ENCODE measurements at places on chromosomes 5 and 9. TPM values are rescaled to one million over a fixed set of nuclear protein-coding genes. Genes with fewer than 3 reads are reported as not detected.

GRCh38 chr5:31435730-31436129 lies 96.2 kb downstream of the DROSHA start:
- no peak for DNase-seq

DNA sequence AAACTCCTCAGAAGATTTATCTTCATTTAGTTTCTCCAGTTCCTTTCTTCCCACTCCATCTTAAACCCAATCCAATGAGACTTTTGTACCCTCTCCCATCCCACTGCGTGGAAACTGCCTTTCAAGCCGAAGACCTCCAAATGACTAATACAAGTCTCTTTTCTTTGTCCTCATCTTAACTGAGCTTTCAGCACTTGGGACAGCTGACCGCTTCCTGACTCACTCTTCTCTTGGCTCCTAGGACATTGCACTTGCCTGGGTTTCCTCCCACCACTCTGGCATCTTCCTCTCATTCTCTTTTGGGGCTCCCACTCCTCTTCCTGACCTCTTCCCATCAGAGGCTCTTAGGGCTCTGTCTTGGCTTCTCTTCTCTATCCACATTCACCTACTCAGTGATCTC lies 243.7 kb downstream of the HSPA4 start:
- DNase-seq = no peak

GRCh38 chr5:39109606-39110005 lies 35.4 kb upstream of the RICTOR start:
- no peak for DNase-seq

DNA sequence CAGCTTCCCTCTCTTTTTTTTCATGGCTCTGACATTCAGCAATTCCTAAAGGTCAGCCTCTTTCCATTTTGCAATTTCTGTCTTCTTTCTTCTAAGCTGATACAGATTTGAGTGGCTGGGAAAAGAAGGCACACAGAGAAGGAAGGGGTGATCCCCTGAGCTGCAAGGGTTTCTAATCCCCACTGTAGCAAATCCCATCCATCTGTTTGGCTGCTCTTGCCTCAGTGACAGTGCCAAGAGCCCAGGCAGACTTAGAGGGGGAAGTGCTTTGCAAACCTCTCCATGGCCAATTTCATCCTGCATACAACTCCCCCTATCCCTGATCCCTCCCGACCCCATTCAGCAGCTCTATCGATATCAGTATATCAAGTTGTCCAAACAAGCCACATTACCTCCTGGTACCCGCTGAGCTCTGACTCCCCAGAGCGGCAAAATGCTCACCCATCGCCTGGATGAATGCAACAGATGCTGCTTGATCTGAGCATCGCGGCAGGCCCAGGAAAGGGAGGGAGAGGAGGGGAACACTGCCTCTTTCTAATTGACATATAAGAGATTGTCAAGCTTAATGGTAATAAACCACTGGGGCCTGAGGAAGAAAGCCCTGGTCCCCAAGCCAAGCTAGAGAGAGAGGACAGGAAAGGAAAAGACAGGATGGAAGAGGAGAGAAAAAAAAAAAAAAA lies 268.9 kb downstream of the ASTN2 start:
- no peak for DNase-seq

GRCh38 chr5:132608107-132608506 lies 49.9 kb upstream of the IL13 start:
- no peak for DNase-seq

DNA sequence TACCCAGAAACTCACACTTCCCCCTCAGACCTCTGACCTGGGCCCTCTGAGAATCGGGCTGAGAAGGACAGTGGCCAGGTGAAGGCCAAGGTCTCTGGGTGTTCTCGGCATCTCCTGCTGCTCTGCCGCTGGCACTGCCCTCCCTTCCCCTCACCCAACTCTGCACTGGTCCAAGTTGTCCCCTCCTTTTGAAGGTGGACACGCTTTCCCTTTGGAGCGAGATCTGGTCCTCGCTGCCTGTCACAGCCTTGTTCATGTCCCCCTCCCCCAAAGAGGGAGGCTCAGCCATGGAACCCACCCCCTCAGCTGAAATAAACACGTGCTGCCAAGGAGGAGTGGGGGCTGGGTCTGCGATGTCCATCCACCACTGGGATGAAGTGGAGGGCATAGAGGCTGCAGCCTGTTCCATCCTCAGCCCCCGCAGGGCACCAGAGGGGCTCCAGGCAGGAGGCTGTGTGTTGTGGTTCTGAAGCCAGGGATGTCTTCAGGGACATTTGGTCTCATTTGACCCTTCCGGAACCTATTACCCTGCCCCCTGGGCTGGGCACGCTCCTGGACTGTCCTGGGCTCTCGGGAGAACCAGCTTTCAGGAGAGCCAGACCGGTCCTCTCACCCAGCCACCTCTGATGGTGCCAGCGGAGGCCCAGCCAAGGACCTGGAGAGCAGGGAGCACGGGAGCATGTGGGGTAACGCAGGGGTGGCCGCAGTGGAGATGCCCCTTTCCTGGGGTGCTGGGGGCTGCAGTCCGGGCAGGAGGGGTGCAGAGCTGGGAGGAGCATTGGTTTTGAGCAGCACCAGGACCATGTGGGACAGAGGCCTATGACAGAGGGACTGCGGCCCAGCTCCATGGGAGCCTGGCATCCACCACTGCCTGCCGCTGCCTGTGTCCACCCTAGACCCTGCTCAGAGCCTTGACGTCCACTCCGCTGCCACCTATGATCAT lies 4.7 kb upstream of the LCN2 start:
- DNase-seq = no peak

DNA sequence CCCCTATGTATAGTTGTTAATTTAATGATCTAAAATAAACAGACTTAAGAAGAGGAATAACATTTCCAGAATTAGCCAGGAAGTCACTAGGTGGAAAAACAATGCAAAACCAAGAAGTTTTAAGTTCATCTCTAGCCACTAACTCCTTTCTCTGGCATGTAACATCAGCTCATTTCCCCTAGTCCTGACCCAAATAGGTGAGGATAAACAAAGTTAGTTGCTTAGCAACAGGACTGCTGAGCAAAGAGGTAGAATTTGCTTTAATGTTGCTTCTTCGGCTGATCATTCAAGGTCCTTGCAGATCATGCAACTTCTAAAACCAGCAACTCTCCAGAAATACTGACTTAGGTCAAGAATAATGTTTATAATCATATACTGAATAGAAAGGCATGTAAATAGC lies 675.8 kb downstream of the CETN3 start:
- DNase-seq = no peak

DNA sequence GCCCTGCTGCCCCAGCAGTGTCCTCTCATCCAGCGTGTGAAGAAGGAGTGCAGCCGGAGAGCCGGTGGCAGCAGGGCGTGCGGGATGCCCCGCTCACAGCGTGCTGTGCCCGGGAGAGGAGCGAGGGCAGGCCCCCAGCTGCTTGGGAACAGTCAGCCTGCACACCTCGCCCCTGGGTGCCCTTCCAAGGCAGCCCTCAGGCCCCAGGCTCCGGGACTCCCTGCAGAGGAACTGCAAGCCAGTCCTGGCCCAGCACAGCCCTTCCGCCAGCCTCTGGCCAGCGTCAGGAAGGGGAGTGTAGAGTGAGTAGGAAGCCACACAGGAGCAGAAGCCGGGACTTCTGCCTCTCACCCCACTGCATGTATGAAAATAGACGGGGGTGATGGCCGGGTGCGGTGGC lies 43.5 kb downstream of the ADAMTS2 start:
- no peak for DNase-seq

- no peak for DNase-seq
Measured at GRCh38 chr9:124873664-124874063, 11.7 kb downstream of the ARPC5L start.

DNA sequence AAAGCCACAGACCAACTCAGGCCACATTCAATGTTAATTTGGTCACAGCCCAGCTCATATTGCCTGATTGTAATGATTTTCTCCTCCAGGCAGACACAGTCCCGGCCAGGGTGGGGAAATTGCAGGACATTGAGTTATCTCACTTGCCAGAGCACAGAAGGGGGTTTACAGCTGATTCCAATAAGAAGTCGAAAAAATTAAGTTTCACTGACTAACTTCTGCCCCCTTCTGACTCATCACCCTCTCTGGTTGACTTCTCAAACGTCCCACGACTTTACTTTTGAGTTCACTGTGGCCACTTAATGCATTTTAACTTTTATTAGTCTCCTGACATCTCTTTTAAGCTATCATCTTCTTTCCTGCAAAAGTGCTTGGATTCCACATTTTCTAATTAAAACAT lies 321.4 kb upstream of the WWC1 start:
- no peak for DNase-seq

- DNase-seq = no peak
Measured at GRCh38 chr5:162703914-162704313, 636.3 kb downstream of the GABRG2 start.

- DNase-seq = no peak
Measured at GRCh38 chr9:16915126-16915831, 44.8 kb upstream of the BNC2 start.

GRCh38 chr9:28832168-28832770 lies 1259.0 kb upstream of the C9orf72 start:
- DNase-seq = no peak

GRCh38 chr5:44001675-44002380 lies 387.4 kb downstream of the FGF10 start:
- no peak for DNase-seq

DNA sequence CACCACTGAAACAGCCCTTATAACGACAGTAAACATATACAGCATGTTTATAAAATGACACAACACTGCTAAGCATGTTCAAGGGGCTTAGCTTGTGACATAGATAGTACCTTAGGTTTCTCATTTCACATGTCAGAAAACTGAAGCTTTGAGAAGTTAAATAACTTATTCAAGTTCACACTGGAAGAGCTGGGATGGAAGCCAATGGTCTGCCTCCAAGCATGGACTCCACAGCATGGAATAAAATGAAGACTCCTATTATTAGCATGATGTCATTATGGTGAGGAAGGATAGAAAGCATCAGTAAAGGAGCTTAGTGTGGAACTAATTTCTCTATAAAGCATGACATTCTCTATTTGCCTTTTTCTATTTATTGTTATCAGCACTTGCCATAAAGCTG lies 316.7 kb downstream of the PLK2 start:
- DNase-seq = no peak

DNA sequence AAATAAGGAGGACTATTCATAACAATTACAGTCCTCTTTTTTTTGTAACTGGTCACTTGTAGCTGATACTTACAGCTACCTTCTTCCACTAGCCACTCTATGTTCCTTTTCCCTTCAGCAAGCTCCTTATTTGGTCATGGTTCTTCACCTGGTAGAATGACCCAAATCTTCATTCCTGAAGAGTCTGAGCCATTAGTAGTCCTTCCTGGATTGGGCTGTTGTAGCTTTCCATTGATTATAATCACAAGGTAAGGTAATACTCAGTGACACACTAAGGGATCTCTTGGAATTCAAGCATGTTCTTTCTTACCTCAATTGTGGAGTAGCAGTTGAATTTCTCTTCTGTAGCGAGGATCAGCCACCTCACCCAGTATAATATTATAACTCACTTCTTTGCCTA lies 25.5 kb upstream of the ITGA2 start:
- no peak for DNase-seq

- DNase-seq = no peak
Measured at GRCh38 chr9:85401998-85402397, 339.8 kb downstream of the AGTPBP1 start.

DNA sequence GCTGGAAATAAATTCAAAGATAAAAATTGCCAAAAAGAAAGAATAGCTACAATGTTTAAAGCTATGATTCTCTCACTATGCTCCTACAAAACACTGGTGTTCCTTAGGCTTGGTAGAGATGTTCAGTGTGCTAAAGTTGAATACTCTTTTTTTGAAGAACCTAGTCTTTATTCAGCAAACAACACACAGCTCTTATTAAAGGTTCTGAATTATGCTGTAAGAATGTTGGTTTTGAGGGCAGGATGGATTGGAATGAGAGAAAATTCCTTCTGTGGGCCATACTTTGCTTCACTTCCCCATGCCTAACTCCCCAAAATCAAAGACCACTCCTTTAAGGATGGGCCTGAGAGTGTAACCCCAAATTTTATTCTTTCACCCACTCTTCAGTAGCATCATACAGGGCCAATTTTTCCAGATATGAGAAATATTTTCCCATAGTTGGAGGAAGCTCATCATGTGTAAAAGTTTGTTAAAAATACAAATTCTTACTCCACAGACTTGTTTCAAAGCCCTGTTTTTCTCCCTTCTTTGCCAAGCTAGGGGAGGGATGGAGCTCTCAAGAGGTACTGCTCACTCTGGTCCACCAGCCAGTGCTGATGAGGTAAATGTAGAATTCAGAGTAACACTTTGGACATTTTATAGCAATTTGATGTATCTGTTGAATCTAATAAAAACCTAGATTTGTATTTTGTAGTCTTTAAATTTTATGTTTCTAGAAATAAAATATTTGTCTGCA lies 99.3 kb downstream of the GDNF start:
- no peak for DNase-seq

The PTGES2 gene
- 75.6 TPM for total RNA-seq

The PCDHGA6 gene
- total RNA-seq = 0.68 TPM

The CDH6 gene
- total RNA-seq = not detected

The HDHD3 gene
- 26.5 TPM for total RNA-seq

The SEMA6A gene
- not detected for total RNA-seq

The RNF224 gene
- not detected for total RNA-seq

The PROB1 gene
- 0.75 TPM for total RNA-seq

The SUSD3 gene
- 62.1 TPM for total RNA-seq

The KCNV2 gene
- not detected for total RNA-seq

The NMUR2 gene
- not detected for total RNA-seq

The ST8SIA4 gene
- total RNA-seq = 28.1 TPM

The C9orf50 gene
- total RNA-seq = not detected

The IZUMO3 gene
- total RNA-seq = not detected

The IL7R gene
- total RNA-seq = 1,319 TPM
